Thoracic aorta (tissue), 2 donors: ENCODE measurements at places on chromosomes 2 and 18.

DNA sequence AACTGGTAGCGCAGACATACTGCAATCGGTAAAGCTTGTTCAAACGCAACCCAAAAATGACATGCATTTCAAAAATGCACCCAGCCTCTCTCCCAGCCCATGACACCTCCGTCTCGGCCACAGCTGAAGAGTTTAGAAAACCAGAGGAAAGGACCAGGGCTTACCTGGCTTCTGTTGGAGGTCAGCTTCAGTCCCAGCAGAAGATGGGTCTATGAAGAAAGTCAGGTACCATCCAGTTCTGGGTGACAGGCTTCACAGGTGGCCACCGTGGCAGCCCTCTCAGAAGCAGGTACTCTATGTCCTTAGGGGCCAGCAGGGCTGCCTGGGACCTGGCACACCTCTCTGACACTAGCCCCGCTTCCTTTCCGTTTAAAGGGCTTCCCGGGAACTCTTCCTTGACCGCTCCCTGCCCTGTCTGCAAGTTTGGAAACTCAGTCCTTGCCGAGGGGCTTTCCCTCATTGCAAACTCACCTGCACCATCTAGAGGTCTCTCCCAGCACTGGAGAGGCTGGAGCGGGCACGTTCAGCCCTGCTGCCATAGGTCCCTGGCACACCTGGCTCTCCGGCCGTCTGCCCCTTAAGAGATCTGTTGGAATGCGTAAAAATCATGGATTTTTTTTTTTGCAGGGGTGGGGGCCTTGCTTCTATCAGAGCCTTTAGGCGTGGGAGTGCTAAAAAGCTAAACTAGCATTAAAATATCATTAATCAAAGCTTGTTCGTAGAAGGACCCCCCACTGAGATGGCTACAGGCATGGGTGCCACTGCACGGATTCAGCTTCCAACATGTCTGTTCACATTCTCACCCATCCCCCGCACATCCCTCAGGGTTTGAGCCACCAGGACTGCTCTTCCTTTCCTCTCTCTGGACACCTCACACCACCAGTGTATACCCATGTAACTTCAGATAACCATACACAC lies at the start of gene EDAR:
EDAR (minus strand) TSS at position 425 of the 918 bp plus-strand sequence. CDS start 58,206 bp downstream, outside the sequence.
- DNase-seq, result no peak

- DNase-seq, result peak; percentile 40
Observed at GRCh38 chr2:15730545-15731212, 139.0 kb downstream of the DDX1 start.

GRCh38 chr2:238646281-238646680 lies 201.6 kb upstream of the TWIST2 start:
- no peak for DNase-seq

DNA sequence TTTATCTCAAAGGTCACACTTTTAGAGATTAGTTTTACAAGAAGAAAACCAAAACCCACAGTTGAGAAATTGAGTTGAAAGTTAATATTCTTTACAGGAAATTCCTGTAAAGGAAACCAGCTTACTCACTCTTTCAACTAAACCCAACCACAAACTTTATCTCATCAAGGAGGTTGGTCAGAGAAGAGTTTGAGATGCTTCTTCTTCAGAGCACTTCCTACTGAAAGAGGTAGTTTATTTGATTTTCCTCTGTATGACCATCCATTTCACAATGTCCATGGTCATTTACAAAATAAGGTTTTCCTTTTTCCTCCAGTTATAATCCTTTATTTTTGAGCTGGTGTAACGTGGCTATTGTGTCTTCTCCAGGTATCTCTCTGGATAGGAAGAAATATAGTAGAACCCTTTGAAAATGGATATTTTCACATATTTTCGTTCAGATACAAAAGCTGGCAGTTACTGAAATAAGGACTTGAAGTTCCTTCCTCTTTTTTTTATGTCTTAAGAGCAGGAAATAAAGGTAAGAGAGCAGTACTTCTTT lies 4.5 kb upstream of the IL18RAP start:
- DNase-seq, result no peak

DNA sequence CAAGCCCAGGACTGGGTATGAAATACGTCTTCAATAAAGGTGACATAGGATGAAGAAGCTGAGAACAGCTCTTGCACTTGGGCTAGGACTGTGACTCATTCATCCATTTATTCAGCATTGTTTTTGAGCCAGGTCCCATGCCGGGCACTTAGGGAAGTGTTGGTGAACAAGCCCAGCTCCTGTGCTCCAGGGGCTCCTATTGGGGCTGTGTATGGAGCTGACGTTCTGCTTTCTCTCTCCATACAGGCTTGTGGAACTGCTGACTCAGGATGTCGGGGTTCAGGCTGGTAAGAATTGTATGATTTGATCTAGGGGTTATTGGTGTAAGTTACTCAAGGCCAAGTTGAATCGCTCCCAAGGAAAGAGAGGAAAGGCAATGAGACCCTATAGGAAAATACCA lies 24.0 kb downstream of the MYO7B start:
- DNase-seq, result no peak

DNA sequence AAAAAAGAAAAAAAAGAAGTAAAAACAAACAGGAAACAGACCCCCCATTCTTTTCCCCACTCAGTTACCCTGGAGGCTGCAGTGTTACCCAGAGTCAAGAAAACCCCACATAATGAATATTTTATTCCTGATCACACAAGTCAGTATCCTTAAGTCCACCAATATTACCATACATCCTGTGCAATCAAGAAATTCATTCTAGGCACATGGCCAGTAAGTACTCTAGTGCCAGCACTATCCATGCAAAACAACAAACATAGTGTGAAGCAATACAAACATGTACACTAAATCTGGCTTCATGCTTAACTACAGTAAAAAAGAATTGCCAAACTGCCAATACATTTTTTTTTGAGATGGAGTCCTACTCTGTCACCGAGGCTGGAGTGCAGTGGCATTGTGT lies 111.6 kb downstream of the FAM168B start:
- DNase-seq, result no peak

DNA sequence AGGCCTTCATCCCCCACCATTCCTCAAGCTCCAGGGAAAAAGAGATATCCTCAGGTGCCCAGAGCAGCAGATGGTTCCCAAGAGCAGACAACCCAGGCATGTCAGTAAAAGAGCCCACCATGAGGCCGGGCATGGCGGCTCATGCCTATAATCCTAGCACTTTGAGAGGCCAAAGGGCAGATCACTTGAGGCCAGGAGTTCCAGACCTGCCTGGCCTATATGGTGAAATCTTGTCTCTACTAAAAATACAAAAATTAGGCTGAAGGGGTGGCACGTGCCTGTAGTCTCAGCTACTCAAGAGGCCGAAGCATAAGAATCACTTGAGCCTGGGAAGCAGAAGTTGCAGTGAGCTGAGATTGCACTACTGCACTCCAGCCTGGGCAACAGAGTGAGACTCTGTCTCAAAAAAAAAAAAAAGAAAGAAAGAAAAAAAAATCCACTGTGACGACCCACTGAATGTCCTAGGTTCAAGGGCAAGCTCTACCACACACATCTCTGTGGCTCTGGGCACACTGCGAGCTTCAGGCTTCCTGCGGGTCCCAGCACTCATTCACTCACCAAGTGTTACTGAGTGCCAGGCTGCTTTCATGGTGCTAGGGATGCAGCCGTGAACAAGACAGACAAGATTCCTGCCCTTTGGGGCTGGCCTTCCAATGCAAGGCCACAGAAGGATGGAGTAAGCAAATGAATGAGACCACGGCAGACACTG lies 6.5 kb upstream of the DUSP2 start:
- no peak for DNase-seq

DNA sequence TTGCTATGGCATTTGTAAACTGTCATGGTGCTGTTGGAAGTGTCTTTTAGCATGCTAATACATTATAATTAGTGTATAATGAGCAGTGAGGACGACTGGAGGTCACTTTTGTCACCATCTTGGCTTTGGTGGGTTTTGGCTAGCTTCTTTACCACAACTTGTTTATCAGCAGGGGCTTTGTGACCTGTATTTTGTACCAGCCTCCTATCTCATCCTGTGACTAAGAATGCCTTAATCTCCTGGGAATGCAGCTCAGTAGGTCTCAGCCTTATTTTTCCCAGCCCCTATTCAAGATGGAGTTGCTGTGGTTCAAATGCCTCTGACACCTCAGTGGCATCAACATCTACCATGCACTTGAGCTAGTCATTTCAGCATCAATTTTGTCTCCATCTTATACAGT lies 29.7 kb downstream of the LYPD6 start:
- no peak for DNase-seq

DNA sequence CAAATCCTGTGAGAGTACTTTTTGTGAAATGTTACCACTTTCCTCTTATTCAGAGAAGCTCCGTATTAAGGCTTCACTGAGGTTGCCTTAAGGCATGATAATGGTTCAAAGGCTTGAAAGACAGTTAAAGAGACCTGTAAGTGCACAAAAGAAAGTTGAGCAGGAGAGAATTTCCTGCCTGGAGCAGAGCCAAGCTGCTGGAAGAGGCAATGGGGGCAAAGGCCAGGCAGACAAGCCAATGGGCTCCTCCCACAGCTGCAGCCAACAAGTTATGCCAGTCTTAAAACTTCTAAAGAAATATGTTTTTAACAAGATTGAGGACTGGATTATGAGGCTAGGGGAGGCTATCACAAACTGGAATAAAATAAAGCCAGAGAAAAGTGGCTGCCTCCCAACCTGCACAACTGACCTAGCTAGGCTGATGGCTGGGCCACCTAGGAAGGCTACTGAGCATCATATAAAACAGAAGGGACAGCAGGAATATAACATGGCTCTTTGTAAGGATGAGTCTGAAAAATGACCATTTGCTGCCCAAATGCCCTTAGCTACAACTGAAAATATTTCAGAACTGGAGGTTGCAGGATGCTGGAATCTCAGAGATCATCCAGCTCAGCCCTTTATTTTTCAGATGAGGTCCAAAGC lies 2.1 kb downstream of the IL1B start:
- no peak for DNase-seq

GRCh38 chr2:101610750-101611315 lies 86.7 kb upstream of the MAP4K4 start:
- no peak for DNase-seq

- DNase-seq, result no peak
Observed at GRCh38 chr2:236704887-236705286, 135.3 kb downstream of the ACKR3 start.

- DNase-seq, result peak; percentile 43
Observed at GRCh38 chr2:46873604-46874068, 42.0 kb downstream of the MCFD2 start.

GRCh38 chr2:57834666-57835065 lies 211.9 kb upstream of the VRK2 start:
- no peak for DNase-seq

DNA sequence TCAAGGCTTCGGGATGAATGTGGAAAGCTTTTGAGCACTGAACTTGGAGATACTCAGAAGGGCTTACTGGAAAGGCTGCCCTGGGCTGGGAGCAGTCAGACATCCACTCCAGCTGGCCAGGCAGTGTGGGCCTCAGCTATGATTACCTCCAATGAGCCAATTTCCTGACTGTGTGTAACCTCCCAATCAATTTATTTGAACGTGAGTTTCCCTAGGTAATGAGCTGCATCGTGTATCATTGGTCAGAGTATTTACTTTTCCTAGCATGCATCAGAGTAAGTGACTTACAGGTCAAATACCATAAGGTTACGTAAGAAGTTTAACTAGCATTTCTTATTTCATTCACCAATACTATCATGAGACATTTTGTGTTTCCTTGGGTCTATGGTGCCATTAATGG lies 11.0 kb upstream of the CTAGE1 start:
- DNase-seq, result no peak

DNA sequence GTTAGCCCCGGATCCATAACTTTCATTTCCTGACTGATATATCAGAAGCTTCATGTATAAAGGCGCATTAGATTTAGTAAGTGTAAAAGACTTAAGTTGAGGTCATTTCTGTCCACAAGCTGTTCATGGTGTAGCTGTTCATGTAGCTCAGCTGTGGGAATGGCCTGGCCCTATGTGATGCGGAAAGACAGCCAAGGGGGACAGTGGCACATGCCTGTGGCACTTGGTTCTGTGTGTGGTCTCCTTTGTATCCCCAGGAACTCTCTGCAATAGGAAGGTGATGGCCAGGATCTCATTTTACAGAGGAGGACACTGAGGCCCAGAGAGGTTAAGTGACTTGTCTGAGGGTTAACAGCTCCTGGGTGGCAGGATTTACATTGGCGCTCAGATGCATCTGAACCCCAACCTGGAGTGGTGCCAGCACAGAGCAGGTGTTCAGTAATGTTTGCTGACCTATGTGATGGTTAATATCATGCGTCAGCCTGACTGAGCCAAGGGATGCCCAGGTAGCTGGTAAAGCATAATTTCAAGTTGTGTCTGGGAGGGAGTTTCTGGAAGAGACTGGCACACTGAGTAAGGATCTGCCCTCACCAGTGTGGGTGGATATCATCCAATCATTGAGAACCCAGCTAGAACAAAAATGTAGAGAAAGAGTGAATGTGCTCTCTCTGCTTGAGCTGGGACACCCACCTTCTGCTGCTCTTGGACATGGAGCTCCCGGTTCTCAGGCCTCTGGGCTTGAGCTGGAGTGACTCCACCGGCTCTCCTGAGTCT lies 25.4 kb downstream of the HPCAL1 start:
- DNase-seq, result no peak

GRCh38 chr2:32039447-32040219 lies at the start of gene DPY30:
DPY30 (minus strand) TSS chr2:32039805; CDS start chr2:32039456, 349 bp downstream.
- peak; percentile 76 for DNase-seq

- DNase-seq, result no peak
Observed at GRCh38 chr18:61669320-61669719, 223.5 kb downstream of the RNF152 start.

DNA sequence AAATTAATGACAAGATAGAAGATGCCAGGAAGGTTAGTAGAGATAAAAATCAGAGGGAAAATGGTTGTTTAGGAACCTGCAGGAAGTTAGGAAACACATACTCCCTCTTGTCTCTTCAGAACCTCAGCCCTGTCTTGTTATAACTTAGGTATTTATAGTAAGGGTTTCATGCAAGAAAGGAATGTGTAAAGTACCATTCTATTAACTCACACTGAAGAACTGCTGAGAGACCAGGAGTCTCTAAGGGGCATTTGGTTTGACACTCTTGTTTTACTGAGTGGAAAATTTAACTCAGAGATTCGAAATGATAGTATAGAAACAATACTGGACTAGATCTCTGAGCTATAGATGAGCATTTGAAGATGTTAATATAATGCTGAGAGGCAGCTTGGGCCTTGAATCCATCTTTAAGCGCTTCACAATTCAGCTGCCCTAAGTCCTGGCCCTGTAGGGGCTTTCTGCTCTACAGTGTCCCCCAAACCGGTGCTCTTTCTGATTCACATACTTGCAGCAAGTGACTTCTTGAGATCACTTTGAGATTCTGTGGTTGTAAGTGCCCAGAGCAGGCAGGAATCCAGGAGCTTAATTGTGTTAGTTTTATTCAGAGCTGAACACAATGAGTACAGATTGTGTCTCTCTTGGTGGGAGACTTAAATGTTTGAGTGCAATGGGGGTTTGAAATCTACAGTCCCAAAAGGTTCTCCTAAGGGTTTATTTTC lies 235.0 kb upstream of the RGPD4 start:
- DNase-seq, result no peak

GRCh38 chr2:218367415-218368149 lies 10.9 kb downstream of the CATIP start:
- DNase-seq, result peak; percentile 53

DNA sequence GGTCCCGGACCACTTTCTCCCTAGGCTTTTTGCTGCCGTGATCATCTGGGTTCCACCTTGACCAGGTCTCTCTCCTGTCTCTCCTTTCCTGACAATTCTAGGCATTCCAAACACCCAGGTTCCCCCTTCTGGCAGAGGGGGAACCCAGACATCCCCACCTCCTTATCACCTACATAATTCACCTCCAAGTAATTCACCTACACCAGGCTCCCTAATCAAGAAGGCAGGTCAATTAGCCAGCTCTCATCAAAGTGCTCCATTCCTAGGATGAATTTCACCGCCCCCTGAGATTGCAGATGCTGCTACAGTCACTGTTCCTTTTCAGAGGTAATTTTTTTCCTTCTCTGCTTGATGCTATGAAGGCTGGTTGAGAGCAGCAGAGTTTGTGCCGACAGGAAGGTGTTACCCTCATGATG lies 42.3 kb upstream of the ATG16L1 start:
- DNase-seq, result no peak
